ENCODE measurements at places on chromosomes 1 and 21.

GRCh38 chr1:201384406-201384782 is 6.9 kb upstream of the TNNT2 start:
- no peak for DNase-seq

GRCh38 chr1:94817712-94818111 is 2.4 kb upstream of the SLC44A3 start:
- no peak for DNase-seq

- DNase-seq, result no peak
Measured at GRCh38 chr1:50270926-50271325, 152.3 kb downstream of the DMRTA2 start.

GRCh38 chr1:41272601-41273000 is 30.5 kb upstream of the SCMH1 start:
- DNase-seq, result no peak

- no peak for DNase-seq
Measured at GRCh38 chr1:233603478-233603877, 10.4 kb upstream of the KCNK1 start.

GRCh38 chr1:85884372-85885035 is 176.3 kb upstream of the ZNHIT6 start:
- DNase-seq, result no peak

DNA sequence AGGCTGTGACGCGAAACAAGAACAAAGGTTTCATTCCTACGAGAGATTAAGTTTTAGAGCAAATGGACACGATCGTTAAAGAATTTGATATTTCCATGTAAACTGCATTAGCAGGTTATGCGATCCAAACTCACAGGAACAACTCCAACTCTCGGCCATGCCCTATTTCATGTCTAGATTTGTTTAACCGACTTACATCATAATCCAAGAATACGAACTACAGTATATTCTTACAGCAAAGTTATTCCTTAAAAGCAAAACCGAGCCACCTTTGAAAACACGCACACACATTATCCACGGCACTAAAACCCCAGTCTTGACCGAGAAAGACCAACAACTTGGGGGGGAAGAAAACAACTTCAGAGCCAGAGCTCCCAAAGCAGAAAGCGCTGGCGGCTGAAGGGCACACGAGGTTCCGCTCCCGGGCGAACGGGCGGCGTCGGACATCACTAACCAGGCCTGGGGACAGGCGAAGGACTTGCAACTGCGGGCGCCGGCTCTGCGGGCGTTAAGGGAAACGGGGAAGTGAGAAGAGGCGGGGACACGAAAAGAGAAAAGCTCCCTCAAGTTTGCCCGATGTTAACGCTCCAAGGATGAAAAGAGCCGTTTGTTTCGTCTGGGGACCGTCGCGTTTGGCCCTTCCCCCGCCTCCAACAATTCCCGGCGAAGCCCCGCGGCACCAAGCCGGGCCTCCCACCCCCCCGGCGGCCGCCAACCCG is 690 bp downstream of the B3GALNT2 start:
- no peak for DNase-seq

- no peak for DNase-seq
Measured at GRCh38 chr1:209389975-209390374, 193.5 kb upstream of the CAMK1G start.

- DNase-seq, result no peak
Measured at GRCh38 chr1:182718311-182718710, 33.9 kb upstream of the RGS8 start.
